Right ventricle myocardium inferior (tissue), 1 donor: ENCODE measurements at places on chromosomes 16 and 17. TPM values are rescaled to one million over a fixed set of nuclear protein-coding genes. Genes with fewer than 3 reads are reported as not detected.

- no peak for DNase-seq
Measured at GRCh38 chr16:89491238-89491869, 993 bp upstream of the ANKRD11 start.

DNA sequence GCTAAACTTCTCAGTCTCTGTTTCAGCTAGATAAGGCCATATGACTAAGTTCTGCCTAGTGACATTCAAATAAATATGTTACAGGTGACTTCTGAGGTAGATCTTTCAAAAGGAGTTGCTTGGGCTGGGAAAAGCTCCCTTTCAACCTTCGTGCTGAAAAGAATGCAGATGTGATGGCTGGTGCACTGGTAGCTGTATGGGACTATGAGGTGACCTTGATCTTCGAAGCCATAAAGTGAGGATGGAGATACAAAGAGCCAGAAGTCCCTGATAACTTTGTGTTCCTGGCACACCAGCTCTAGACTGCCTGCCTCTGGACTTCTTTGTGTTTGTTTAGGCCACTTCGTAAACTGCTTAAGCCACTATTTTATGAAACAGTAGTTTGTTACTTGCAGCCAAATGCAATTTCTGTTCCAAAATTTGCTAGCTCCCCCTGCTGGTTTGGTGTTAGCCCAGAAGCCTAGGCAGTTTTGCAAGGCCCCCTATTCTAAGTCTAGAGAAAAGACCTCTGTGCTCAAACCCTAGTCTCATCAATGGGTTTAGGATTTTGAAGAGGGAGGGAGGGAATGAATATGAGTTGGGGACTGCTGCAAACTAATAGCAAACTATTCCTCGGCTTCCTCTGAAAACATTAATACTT is 23.3 kb upstream of the ERCC4 start:
- no peak for DNase-seq

- DNase-seq: no peak
Measured at GRCh38 chr16:69423189-69423588, 1.2 kb upstream of the CYB5B start.

DNA sequence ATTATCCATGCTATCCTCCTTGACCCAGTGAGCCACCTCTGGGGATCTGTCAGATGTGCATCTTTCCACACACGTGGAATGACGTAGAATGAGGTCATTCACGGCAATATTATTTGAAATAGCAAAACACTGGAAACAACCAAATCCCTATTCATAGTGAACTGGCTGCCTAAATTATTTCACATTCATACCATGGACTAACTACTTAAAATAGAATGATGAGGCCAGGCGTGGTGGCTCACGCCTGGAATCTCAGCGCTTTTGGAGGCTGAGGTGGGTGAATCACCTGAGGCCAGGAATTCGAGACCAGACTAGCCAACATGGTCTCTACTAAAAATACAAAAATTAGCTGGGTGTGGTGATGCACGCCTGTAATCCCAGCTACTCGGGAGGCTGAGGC is 75.5 kb downstream of the RAP1GAP2 start:
- DNase-seq: no peak

- DNase-seq: peak; percentile 84
Measured at GRCh38 chr17:82384730-82385481, 13.3 kb downstream of the UTS2R start.

GRCh38 chr16:57794849-57795430 is 7.4 kb downstream of the KIFC3 start:
- DNase-seq: no peak

GRCh38 chr17:48722201-48722907 is at the start of gene PRAC1:
Gene PRAC1, minus strand, starts transcription at chr17:48722518. Its CDS starts 126 bp downstream, at chr17:48722392.
- no peak for DNase-seq

GRCh38 chr17:62949036-62949435 is 17.0 kb upstream of the TANC2 start:
- no peak for DNase-seq

DNA sequence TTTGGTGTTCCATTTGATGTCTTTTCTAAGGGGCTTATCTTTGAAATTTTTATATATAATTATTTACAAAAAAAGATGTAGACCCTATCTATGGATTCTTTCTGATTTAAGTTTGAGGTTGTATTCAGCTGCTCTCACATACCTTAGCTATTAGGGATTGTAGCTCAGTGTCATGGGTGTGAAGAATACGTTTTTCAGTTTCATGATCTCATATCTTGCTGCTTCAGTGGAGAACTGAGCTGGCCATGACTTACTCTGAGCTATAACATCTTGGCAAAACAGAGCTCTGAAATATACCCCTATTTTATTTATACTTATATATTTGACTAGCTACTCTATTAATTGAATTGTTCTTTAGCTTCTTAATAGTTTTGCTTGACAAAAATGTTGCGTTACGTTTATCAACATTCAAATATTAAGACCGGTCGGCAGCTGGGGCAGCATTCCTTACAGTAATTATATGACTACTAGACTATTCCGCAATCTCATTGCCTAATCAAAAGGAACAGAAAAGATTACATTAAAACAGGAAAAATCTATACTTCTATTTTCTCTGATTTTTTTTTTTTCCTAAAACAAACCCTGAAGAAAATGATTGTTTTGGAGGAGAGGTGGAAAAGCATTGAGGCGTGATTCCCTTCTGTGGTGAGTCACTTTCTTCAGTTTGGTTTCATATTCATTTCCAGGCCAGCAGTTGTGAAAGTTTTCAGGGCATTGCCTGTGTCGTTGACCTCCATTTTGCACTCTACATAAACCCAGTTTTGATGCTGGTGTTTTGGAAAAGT is 24.1 kb upstream of the KRT24 start:
- DNase-seq: no peak

- no peak for DNase-seq
Measured at GRCh38 chr16:77739559-77739892, 17.2 kb downstream of the NUDT7 start.

DNA sequence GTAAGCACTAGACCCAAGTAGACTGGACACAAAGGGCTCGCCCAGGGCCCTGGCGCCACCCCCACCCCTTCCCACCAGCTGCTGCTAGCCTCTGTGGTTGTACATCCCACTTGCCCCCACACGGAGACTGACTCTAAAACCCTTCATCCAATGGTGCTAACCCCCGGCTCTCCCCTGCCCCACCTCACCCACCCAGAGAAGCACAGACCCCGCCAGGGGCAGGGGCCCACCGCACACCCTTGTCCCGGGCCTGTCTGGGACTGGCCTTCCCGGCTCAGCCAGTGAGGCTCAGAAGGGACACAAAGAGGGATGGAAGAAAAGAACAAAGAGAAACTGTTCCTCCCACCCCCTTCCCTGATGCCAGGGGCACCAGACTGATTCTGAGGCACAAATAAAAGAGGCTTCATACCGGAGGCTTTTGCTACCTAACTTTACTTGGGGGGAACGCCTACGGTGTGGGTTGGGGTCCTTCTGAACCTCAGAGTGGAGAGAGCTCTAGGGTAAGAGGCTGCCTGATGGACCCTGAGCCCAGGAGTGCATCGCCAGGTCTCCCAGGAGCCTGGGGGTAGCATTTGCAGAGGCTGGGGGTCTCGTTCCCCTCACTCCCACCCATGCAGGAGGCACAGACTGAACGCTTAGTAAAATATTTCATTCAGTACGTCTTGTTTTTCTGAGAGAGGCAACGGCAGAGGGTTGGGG is 8.2 kb downstream of the CORO6 start:
- no peak for DNase-seq

- no peak for DNase-seq
Measured at GRCh38 chr16:3971261-3971660, 90.7 kb upstream of the CREBBP start.

DNA sequence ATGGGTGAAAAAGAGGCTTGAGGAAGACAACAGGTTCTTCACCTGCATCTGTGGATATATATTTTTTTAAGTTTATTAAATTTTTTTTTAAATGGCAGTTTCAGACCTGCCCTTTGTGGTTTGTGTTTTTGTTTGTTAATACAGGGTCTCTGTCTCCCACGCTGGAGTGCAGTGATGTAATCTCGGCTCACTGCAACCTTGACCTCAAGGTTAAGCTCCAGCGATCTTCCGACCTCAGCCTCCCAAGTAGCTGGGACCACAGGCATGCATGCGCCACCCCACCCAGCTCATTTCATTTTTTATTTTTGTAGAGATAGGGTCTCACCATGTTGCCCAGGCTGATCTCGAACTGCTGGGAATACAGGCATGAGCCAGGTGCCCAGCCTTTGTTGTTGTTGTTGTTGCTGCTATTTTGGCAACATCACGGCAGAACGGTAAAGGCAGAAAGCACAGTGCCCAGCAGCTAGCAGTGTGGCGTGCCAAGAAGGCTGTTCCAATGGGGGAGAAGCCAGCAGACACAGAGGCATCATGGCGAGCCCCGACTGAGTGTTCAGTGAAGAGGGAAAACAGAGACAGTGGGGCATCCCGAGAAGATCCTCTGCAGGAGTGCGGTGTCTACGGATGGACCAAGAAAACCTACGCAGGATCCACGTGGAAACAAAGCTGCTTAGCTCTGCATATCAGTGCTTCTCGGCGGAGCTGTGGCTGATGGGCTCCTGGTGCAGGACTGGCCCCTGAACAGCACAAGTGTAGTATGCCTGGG is 19.6 kb downstream of the TMC6 start:
- DNase-seq: peak; percentile 64

GRCh38 chr17:79814974-79815835 is 18.3 kb upstream of the CBX8 start:
- DNase-seq: no peak

- no peak for DNase-seq
Measured at GRCh38 chr16:13992976-13993375, 73.0 kb downstream of the ERCC4 start.

- no peak for DNase-seq
Measured at GRCh38 chr17:59327121-59327980, 4.1 kb upstream of the YPEL2 start.

DNA sequence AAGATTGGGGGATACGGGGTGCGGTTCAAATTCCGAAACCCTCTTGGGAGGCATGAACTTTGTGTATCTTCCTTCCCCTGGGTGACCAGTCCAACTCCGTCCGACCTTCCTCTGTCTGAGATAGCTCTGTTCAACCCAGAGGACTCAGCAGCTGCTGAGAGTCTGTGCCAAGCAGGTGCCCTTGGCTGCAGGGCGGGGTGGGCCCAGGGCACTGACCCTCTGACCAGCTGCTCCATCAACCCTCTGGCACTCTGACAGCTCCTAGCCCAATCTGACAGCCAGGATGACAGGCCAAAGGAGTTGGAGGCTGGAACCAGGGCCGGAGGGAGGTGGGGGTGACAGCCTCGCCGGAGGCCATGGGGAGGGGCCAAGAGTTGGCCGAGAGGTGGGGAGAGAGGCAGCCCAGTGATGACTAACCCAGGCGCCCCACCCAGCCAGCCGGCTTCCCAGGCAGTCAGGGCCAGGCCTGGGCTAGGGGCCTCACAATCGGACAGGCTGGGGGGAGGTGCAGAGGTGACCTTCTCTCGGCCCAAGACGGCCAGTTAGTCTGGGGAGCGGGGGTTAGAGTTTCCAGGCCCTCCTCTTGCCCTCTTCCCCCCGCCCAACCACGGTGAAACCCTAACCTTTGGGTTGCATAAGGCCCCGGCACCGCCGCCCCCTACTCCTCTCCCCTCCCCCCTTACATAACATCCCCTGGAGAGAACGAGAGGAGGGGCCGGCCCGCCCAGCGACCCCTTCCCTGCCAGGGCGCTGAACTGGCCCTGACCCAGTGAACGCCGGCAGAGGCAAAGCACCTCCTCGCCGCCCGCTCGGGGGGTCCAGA is 5.0 kb upstream of the TLCD2 start:
- peak; percentile 95 for DNase-seq

DNA sequence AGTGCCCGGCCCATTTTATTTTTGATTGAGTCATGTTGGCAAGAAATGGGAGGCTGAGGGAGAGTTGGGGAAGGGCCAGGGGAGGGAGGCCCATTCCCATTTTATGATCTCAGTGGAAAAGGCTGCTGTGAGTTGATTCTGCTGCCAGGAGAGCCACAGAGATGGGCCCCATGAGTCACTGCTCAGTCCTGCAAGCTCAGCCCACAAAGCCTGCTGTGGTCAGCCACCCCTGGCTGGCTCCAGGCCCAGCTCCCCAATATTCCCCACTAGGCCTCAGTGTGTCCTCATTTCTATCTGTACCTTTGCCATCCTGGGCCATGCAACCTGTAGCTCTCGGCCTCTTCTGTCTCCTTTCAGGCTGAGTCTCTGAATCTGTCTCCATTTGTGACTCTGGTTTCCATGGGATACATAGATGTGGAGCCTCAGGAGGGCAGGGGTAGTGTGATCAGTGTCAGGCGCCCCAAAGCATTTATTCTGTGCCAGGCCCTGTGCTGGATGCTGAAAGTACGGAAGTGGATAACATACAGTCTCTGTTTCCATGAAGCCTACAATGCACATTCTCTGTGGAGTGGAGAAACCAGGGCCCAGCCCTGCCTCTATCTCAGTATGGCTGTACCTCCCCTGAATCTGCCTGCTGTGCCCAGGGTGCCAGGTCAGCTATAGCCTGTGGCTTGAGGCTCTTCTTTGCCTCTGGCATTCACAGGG is 1.9 kb upstream of the PLEKHG4 start:
- DNase-seq: no peak

Gene TMEM114
- total RNA-seq: not detected

Gene MEIOB
- not detected for total RNA-seq

Gene KRTAP9-9
- total RNA-seq: not detected

Gene CDRT15L2
- total RNA-seq: not detected

Gene RHBDF1
- 24.5 TPM for total RNA-seq

Gene TPSG1
- 0.30 TPM for total RNA-seq

Gene SOST
- not detected for total RNA-seq
